Psoas muscle (tissue), 8 donors: ENCODE measurements at places on chromosomes 2 and 18. TPM values are rescaled to one million over a fixed set of nuclear protein-coding genes. Genes with fewer than 3 reads are reported as not detected.

GRCh38 chr2:230793572-230794359 lies 71.0 kb upstream of the ITM2C start:
- H3K27me3 ChIP-seq = no peaks in the 10 kb centered on the region
- peak overlapping the region; percentile 80 for H3K27ac ChIP-seq
- H3K4me1 ChIP-seq = peaks cover 72% of the 10 kb centered on the region
- peak; percentile 64 for DNase-seq
- peaks cover 42% of the 10 kb centered on the region for H3K36me3 ChIP-seq

- peaks cover 32% of the 10 kb centered on the region for H3K4me1 ChIP-seq
- DNase-seq = no peak
- no peaks in the 10 kb centered on the region for H3K36me3 ChIP-seq
- no peak overlapping the region for H3K4me3 ChIP-seq
- peaks cover 2% of the 10 kb centered on the region for H3K27me3 ChIP-seq
Measured at GRCh38 chr2:69164061-69164778, 151.2 kb downstream of the ANTXR1 start.

- H3K4me3 ChIP-seq = no peak overlapping the region
- no peaks in the 10 kb centered on the region for H3K27me3 ChIP-seq
- H3K4me1 ChIP-seq = peaks cover 14% of the 10 kb centered on the region
- no peaks in the 10 kb centered on the region for H3K36me3 ChIP-seq
- DNase-seq = no peak
Measured at GRCh38 chr2:241147336-241147735, 1.9 kb downstream of the PASK start.

DNA sequence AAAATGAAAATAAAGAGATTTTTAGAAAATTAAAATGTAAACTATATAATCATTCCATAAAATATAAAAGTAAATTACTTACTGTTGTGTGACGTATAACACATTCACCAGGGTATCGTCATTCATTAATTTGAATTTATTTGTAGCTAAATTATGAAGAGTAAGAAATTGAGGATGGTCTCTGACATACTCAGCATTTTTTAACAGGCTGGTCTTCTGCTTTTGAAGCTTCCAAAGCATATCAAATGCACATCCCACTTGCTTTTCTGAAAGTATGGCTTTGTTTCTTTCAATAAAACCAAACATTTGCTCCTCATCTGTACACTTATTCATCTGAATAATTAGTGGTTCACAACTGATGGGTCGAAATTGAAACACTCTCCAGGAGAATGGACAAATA lies 2.1 kb downstream of the FASTKD1 start:
- peaks cover 21% of the 10 kb centered on the region for H3K4me1 ChIP-seq
- no peak overlapping the region for H3K4me3 ChIP-seq
- no peaks in the 10 kb centered on the region for H3K27me3 ChIP-seq
- no peak for DNase-seq
- no peaks in the 10 kb centered on the region for H3K36me3 ChIP-seq

- no peak for DNase-seq
- H3K4me3 ChIP-seq = no peak overlapping the region
- H3K27ac ChIP-seq = no peak overlapping the region
- no peaks in the 10 kb centered on the region for H3K36me3 ChIP-seq
- no peaks in the 10 kb centered on the region for H3K4me1 ChIP-seq
Measured at GRCh38 chr18:78303519-78304191, 676.0 kb upstream of the SALL3 start.

DNA sequence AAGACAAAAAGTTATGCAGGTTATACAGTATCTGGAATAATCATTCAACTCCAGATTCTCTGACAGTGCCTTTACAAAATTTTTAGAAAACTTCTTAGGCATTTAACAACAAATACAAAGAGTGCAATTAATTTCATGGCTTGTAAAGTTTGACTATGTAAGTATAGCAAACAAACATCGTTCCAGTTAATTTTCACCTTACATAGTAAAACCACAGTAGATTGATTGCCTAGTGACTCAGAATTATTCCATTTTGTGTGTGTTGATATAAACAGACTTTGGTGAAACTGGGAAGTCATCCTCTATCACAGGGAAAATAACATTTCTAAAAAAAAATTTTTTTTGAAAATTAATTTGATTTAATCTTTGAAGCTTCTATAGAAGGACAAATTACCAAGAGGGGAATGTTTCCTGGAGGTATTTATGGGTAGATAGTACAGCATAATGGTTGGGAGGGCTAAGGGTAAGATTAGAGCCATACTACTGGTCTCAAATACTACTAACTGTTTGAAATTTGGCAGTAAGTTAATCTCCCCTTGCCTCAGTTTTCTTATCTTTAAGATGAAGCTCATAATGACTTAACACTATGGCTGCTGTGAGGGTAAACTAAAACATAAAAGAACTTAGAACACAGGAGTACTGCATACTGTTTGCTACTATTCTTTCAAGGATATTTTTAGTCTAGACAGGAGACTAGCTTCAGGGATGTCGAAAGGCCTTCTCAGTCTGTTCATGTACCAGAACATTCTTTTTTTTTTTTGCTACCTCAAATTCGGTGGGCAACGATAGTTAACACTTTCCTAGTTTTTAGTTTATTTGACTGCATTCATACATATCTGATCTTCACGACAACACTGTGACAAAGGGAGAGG lies 19.6 kb downstream of the NDUFAF7 start:
- H3K27me3 ChIP-seq = no peaks in the 10 kb centered on the region
- H3K4me3 ChIP-seq = no peak overlapping the region
- peaks cover 99% of the 10 kb centered on the region for H3K36me3 ChIP-seq
- DNase-seq = no peak

DNA sequence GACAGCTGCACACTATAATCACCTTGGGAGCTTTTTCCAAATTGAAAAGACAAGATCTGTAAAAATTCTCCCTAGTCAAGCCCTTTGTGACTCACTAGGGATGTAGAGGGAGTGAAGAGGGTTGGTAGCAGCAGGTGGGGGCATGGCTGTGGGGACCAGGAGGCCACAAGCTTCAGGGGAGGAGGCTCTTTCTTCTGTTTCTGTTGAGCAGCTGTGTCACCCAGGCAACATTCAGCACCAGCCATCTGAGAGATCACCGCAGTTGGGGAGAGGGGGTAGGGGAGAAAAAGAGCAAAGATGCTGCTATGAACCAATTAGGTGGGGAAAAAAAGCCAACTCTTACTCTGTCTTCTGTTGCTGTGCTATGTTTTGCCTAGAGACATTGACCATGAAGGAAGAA lies 352.3 kb upstream of the MEIS1 start:
- no peak overlapping the region for H3K4me3 ChIP-seq
- H3K27ac ChIP-seq = no peak overlapping the region
- no peaks in the 10 kb centered on the region for H3K27me3 ChIP-seq
- DNase-seq = no peak
- H3K36me3 ChIP-seq = no peaks in the 10 kb centered on the region

DNA sequence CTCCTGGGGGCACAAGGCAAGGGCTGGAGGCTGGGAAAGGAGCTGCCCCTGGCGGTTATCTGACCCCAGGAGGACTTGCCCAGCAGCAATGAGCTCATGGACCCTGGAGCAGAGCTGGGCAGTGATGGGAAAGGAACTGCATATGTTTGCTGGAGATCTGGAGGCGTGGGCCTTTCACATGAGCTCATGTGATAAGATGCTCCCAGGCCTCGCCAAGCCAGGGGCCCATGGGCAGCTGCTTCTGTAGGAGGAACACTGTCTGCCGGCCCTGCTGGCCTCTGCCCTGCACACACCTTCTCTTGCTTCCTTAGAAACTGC lies 9.0 kb upstream of the NPPC start:
- H3K27me3 ChIP-seq = peaks cover 2% of the 10 kb centered on the region
- no peak overlapping the region for H3K27ac ChIP-seq
- no peaks in the 10 kb centered on the region for H3K36me3 ChIP-seq
- DNase-seq = no peak
- H3K4me3 ChIP-seq = no peak overlapping the region
- no peaks in the 10 kb centered on the region for H3K4me1 ChIP-seq

The STRN gene
- 41.4 TPM for total RNA-seq

The PSME4 gene
- 120 TPM for total RNA-seq
